ENCODE measurements at places on chromosomes 6 and 20.

GRCh38 chr6:84597238-84597875, 167.0 kb downstream of the TBX18 start:
- no peak for DNase-seq

DNA sequence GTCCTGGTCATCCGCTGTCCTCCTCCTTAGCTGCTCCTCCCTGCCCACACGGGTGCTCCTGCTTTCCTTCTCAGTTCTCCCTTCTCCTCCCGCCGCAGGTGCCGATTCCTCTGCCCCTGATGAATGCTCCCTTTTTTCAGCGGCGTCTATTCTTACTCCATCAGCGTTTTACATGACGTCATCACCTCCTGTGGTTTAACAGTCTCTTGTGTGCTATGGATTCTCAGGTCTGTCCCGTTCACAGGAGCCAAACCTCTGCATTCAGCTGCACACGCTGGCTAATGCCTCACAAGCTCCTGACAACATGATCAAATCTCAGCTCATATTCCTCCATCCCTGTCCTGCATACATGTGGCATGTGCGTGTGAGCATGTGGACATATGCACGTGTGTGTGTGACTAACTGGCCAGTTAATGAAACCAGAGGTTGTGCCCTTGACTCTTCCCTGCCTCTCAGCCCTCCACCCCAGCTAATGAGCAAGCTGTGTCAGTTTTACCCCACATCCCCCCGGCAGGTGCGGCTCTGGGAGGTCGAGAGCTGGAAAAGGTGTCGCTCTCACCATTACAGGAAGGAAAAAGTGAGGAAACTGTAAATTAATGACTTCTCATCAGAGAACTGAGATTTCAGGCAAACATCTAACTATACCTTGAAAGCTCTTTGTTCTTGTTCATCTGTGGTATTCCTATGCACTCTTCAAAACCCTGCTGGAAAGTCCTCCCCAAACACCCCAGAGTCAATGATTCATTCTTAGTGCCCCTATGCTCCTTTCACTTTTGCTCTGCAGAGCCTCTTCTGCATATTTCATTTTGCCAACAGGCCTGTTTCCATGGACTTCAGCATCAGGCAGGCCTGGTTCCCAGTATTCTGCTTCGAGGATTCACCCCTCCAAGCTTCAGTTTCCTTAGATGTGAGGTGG, 163.1 kb downstream of the TTLL2 start:
- DNase-seq: no peak

DNA sequence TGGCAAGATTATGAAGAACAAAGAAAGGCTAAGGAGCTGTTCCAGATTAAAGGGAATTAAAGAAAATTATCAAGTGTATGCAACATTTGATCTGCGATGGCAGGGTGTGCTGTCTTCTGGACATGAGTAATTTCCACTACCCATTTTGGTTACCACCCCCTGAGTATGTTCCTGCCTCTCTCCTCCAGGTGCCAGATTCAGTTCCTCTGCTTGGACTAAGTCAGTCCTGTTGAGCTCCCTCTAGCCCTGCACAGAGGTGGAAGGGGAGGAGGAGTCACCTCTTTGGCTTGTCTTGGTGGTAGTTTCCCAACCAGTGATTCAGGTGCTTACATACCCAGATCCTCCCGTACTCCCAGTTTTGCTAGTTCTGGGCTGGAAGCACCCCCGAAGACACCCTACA, 22.2 kb upstream of the SNRPB2 start:
- DNase-seq: no peak

GRCh38 chr20:4088766-4089165, 73.4 kb upstream of the RNF24 start:
- DNase-seq: no peak

DNA sequence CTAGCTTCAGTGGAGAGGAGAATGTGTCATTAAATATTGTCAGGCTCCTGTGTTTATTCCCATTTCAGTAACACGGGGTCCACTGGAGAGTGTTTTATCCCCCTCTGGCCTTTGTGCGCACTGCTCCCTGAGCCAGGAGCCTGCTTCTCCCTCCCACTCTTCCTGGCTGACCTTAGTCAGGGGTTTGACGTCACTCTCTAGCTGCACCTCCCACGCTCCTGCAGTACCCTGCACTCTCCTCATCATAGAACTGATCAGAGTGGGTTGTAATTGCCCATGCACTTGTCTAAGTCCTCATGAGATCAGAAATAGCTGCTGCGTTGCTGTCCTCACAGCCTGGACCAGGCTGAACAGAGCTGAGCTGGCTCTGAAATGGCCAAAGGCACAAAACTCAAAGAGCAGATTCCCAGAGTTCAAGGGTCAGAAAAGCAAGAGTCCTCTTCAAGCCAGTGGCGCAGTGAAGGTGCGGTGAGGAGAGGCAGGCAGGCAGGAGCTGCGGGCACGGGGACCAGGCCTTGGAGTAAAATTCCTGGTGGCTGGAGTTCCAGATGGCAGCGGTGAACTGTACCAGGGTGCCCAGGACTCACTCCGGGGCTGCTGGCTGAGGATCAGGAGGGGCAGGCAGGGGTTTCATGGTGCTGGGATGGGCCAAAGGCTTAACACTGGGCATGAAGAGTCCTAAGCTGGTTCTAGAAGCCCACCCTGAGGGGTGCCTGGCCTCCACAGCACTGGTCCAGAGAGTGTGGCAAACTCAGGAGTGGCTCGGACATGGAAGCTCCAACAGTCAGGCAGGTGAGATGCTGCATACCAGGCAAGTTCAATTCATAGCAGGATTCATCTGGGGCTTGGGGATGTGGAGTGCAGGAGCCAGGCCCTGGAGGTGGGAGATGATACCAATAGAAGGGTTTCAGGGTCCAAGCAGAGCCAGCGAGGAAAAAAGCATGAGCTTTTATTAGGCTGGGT, 170.9 kb downstream of the SCP2D1 start:
- DNase-seq: no peak

DNA sequence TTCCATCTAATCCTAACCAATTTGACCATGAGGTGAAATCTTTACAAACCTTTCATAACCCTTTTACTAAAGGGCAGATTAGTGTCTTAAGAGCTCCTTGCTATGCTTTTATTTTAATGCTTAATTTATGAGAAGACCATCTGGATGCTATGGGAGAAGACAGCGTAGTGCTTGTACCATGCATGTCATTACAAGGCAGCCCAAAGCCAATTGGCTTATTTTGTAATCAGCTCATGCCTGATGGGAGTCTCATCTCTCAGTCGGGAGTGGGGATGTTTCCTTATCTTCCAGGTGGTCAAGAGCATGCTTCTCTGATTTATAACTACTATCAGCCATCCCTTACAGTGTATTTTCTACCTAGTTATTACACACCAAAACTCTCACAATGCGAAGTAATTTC, 304.7 kb downstream of the FARS2 start:
- no peak for DNase-seq

- no peak for DNase-seq
Measured at GRCh38 chr20:35014537-35014936, 58.9 kb downstream of the MYH7B start.

DNA sequence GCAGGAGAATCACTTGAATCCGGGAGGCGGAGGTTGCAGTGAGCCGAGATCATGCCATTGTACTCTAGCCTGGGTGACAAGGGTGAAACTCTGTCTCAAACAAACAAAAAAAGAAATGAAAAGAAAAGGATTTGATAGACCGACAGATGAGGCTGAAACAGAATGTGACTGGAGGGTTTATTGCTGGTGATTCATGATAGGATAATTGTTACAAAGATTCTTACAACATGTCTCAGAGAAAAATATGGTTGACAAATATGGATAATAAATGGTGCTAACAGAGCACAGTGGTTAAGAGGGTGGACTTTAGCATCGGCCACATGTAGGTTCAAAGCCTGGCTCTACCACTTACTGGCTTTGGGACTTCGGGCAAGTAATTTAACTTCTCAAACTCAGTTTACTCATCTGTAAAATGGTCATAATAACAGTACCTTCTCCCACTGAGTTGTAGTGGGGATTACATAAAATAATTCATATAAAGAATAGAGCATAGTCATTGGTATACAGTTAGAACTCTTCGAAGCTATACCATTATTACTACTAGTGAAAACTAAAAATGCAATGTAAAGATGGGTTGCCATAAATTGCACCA, 131.9 kb downstream of the MAP3K7 start:
- no peak for DNase-seq

DNA sequence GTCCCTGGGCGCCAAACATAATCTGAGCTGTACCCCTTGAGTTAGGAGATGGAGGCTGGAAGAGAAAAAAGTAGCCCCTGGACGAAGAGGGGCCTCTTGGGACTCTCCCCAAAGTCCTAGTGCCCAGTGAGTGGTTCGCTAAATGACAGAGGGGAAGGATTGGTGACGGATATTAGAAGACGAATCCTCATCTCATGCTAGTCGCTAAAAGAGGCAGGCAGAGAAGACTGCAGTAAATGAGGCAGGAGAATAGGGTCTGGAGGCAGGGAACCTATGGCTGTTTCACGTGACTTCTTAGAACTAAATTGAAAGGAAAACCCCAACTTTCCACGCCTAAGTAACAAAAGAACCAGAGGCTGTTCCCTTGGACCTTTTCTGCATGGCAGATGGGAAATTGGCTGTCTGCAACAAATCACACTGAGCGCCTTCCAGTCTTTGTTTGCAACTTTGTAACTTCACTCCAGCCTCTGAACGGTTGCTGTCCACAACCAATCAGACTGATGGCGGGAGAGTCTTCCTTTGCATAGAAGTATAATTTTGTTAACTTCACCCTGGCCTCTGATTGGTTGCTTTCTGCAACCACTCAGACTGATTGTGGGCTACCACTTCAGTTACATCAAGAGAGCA, 731 bp upstream of the RBL1 start:
- no peak for DNase-seq

- DNase-seq: no peak
Measured at GRCh38 chr6:6909111-6909510, 198.7 kb upstream of the RREB1 start.

- DNase-seq: no peak
Measured at GRCh38 chr6:8087870-8088754, 14.2 kb downstream of the EEF1E1 start.

DNA sequence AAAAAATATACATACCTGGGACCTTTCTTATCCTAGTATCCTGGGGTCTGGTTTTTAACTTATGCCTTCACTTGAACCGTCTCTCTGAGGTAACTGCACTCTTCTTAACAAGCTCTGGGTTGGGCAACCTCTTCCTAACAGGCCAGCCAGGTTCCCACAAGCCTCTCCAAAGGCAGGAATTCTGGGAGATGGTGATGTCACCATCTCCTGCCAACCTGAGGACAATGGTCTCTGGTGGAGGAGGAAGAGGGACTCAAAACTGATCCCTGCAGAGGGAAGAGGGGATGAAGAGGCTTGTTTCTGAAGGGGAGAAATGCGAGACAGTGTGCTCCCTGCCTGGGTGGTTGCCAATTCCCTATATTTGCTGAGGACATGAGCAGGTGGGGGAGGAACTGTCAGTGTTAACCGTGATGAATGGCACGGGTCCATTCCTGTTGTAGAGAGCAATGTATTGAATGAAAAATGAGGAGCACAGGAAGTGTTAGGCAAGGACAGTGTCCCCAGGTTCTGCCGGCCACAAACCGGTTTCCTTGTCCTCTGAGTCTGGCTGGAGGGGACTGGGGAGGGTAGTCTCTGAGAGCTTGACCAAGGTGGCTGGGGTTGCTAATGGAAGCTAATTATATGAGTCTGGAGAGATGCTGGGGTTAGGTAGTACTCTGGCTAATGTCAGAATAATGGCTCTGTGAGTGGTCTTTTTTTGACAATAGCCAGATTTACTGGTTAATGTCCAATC, 95.5 kb downstream of the KCNB1 start:
- DNase-seq: no peak

GRCh38 chr20:3679749-3680700, 1.8 kb downstream of the ADAM33 start:
- peak; percentile 95 for DNase-seq

DNA sequence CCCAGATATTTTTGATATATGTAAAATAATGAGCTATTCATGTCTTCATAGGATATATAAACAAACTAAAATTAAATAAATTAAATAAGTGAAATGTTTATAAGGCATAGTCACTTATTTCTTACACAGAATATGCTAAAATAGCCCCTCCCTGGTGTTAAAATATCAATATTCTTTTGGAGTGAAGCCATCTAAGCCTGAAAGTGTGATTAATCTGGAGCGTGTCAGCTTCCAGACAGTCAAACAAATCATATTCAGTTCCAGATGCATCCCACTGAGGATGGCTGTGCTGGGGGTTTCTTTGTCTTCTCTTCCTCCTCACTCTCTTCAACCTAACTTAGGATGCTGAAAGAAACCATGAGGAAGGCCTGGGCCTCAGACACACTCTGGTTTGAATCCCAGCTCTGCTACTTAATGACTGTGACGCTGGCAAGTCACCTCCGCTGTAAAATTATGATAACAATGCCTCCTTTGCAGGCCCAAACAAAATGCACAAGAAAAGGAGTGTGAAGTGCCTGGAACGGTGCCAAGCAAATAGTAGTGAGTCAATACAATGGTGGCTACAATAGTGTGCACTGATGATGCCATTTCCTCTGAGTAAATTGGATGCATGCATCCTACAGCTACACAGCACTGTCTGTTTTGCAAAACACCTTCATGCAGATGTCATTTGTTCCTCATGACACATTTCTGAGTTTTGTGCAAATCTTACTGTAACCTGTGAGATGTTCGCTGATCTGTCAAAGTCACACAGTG, 161.4 kb downstream of the FOXC1 start:
- no peak for DNase-seq

DNA sequence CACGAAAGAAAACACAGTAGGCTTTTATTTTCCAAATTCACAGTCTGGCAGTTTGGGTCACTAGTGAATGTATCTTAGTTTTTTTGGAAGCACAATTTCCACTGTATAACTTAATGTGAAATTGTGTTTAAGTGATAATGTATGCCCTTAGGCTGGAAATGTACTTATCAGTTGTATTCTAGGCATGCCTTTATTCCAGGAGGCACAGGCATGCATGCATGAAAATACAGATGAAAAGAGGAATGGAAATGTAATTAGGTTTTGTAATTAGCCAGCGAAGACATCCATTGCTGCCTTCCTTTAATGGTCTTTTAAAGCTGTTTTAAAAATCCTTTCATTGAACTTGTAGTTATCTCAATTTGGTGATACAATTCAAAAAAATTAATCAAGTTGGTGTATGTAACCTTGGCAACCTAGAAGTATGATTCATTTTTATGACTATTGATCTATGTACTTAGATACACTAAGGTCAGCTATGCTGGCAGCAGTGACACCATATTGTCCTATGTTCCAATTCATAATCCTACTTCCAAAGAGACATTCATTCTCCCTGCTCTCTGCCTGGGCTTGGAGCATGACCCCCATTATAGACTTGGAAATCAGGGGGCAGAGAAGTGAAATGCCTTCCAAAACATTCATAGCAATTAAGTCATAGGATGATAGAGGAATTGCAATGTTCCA, 73.1 kb downstream of the SNAP25 start:
- DNase-seq: no peak

- DNase-seq: peak; percentile 41
Measured at GRCh38 chr6:42745083-42745639, 742 bp downstream of the TBCC start.

GRCh38 chr6:164230259-164230658, 815.7 kb downstream of the QKI start:
- no peak for DNase-seq

- DNase-seq: no peak
Measured at GRCh38 chr6:76004202-76004601, 68.3 kb downstream of the IMPG1 start.

GRCh38 chr6:127340171-127340570, 3.2 kb downstream of the ECHDC1 start:
- DNase-seq: no peak

GRCh38 chr6:111269401-111269970, 182.2 kb downstream of the SLC16A10 start:
- DNase-seq: no peak
